ENCODE measurements at places on chromosomes 6 and 20. TPM values are rescaled to one million over a fixed set of nuclear protein-coding genes. Genes with fewer than 3 reads are reported as not detected.

GRCh38 chr6:156953479-156954146, 176.4 kb downstream of the ARID1B start:
- no peak for DNase-seq

GRCh38 chr20:33407796-33408195, 6.5 kb upstream of the CDK5RAP1 start:
- no peak for DNase-seq

DNA sequence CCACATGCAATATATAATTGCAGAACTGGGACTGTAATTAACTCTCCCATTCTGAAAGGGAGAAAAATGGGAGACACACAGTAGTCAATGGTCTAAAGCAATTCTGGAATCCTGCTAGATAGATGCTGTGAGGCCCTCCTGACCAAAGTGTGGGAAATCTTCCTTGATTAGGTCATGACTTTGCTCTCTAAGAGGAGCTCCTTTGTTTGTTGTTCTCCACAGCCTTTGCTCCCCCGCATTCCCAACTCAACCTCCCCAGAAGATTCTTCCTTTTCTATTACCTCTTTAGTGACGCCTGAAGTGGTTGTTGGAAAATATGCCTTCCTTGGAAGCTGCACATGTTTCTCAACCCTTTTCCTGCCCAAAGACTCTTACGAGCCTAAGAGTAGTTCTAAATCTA, 28.8 kb upstream of the LIN28B start:
- DNase-seq, result no peak

- no peak for DNase-seq
Observed at GRCh38 chr6:82995066-82995465, 70.6 kb downstream of the UBE3D start.

DNA sequence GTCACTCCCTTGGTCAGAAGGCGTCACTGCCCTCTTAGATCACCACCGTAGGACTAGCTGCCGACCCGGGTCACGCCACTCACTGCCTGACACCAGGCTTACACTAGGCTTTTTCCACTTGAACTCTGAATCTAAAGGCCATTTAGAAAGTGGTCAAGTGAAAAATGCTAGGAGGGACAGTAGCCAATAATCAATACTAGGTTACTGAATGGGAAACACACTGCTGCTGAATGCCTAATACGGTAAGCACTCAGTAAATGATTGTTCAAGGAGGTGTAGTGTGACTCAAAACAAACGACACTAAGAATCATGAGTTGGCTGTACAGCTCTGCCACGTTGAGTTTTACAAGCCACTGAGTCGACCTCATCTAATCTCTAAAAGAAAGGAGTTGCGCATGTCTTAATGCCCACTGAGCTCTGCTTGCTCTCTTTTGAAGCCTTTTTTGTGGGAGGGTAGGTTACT, 760 bp upstream of the IBTK start:
- no peak for DNase-seq

- no peak for DNase-seq
Observed at GRCh38 chr6:37676071-37676470, 21.6 kb downstream of the MDGA1 start.

DNA sequence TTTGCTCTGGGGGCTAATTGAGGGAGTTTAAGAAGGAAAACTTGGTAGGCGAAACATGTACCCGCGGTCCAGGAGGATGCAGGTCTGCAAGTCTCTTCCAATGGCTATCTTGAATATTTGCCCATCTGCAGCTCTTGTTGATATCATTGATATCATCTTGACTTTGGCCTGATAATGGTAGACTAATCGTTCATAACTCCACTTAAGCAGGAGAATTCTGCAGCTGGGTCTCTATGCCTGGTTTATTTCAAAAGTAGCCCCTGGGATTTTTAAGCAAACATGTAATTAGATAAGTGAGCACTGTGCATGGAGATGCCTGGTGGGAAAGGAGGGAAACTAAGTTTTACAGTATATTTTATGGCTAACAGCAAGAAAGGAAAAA, 52.7 kb downstream of the ADGB start:
- no peak for DNase-seq

DNA sequence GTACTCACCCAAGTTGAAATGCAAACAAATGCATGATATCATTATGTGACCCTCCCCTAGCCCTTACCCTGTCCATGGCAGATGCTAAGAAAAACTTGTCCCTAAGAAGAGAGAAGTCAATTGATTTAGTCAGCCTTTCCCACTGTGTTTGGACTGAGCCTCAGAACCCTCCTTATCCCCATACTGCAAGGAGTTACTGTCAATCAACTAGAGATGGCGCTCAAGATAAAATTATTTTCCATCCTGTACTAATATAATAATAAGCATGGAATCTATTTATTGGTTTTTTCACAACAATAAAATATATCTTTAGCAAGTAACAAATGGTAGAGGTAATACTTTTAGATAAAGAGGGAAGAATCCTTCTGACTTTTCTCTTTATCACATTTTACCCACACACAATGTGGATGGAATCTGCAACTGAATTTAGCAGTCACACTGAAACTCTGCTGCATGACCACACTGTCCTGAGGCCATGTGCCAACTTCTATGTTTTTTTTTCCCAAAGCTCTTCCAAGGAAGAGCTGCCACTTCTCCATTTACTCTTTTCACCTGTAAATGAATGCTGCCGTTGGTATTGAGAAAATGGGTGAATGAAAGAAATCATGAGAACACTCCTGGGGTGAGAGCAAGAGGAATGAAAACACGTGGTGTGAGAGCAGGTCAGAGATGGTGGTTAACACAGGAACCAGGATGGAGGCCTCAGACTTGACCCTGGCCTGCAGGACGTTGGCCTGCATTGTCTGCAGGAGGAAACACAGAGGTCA, 10.5 kb downstream of the NT5E start:
- DNase-seq, result no peak

- no peak for DNase-seq
Observed at GRCh38 chr20:34512955-34513419, 3.2 kb upstream of the DYNLRB1 start.

DNA sequence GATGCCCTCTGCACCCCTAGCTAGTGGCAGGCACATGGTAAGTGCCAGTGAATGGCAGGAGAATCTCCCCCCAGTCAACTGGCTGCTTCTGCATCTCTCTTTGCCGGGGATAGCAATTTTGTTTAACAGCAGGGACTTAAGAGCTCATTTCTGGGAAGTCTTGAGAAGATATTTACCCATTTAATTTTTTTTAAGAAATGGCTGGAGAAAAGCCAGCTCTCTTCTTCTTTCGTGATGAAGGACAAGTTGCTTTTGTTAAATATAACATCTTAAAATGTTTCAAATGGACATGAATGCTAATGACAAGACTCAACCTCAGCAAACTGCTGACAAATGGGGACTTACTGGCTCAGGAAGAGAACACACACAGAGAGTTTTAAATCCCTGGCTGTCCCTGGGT, 55.0 kb upstream of the IYD start:
- no peak for DNase-seq

- no peak for DNase-seq
Observed at GRCh38 chr20:60069656-60070055, 111.4 kb downstream of the CDH26 start.

- DNase-seq, result no peak
Observed at GRCh38 chr6:134240665-134241431, 77.1 kb downstream of the SGK1 start.

DNA sequence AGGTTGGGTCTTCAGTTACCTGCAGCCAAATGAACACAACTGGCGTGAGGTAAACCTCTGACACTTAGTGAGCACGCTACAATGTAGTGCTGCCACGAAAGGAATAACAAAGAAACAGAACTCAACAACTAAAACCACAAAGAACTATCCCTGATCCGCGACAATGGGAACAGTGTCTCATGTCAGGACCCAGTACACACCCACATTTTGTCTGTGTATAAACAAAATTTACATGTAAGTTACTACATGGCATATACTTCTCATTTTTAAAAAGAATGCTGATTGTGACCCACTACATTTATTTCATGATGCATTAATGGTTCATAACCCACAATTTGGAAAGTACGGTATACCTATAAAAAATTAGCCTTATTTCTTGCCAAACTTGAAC, 14.1 kb downstream of the FKBP1A start:
- DNase-seq, result no peak

DNA sequence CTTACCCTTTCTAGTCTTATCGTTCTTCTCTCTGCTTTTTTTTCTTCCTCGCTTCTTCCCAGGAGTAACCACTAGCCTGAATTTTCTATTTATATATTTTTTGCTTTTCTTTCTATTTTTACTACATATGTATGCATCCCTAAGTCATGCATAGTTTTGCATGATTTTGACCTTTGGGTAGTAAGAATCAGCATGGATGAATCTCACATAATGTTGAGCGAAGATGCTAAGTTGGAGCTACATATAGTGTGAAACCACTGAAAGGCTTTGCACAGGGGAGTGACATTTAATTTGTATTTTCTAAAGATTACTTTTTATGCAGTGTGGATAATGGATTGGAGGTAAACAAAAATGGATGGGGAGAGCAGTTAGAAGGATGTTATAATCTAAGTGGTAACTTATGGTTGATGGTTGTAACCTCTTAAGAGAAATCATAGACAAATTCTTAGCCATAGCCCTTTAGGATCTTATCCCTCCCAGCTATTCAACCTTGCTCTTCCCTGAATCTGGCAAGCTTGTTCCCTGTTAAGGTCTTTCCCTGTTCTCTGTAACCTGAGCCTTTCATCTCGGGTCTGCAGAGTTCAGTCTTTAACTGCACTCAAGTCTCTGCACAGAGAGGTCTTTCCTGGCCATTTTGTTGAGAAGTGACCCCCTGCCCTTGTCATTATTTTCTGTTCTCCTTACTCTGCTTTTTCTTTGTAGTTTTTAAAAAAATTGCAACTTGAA, 18.0 kb downstream of the PEX7 start:
- no peak for DNase-seq

GRCh38 chr6:150267686-150268561, 100.9 kb upstream of the IYD start:
- no peak for DNase-seq

DNA sequence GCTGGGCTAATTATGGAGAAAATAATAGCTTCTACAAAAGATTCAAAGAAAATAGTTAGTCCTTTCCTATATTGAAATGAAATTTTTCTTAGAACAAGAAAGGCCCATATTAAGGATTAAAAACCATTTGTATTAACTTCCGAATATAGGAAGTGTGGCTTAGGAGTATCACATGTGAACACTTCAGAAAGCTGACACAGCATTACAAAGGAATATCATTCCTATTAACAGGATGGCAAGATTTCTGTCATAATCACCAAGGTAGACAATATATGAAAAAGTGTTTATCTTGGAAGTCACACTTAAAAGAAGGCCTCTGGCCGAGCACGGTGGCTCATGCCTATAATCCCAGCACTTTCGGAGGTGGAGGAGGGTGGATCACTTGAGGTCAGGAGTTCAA, 5.4 kb upstream of the LATS1 start:
- no peak for DNase-seq

DNA sequence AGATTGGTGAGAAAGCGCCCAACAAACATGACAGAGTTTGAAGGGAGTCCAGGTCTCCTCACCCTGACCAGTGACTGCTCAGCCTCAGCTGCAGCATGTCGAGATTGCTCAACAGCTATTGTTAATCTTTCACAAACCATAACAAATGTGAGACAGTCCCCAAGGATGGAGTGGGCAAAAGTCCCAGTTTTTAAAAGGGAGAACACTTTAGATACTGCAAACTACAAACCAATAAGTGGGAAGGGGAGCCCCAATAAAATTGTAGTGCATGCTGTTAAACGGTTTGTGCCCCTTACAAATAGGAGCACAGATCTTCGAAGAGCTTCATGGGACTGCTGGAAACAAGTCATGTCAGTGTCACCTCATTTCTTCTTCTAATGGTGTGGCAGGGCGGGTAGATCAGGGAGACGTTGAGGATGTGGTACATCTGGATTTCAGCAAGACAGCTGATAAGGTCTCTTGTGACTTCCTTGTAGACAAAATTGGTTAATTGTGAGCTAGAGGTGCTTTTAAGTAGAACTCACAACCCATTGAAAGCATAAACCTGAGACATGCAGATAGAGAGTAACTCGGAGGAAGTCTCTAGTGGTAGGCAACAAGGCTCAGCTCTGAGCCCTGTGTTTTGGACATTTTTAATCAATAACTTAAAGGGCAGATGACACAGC, 134.0 kb upstream of the ARMC2 start:
- DNase-seq, result peak; percentile 48

ADGB gene
- total RNA-seq, result 7.7 TPM

ANKEF1 gene
- total RNA-seq, result 0.88 TPM

EBF4 gene
- 24.3 TPM for total RNA-seq

DNAH8 gene
- 0.69 TPM for total RNA-seq

MKKS gene
- 27.9 TPM for total RNA-seq

ANKRD66 gene
- total RNA-seq, result not detected

Measured in uterus (tissue), 4 donors.